ENCODE measurements at places on chromosomes 7 and 10.
A peak's percentile ranks its signal among the peaks of the same experiment; 100 is the strongest.

GRCh38 chr7:112121318-112121717, 84.9 kb downstream of the DOCK4 start:
- no peak for DNase-seq

DNA sequence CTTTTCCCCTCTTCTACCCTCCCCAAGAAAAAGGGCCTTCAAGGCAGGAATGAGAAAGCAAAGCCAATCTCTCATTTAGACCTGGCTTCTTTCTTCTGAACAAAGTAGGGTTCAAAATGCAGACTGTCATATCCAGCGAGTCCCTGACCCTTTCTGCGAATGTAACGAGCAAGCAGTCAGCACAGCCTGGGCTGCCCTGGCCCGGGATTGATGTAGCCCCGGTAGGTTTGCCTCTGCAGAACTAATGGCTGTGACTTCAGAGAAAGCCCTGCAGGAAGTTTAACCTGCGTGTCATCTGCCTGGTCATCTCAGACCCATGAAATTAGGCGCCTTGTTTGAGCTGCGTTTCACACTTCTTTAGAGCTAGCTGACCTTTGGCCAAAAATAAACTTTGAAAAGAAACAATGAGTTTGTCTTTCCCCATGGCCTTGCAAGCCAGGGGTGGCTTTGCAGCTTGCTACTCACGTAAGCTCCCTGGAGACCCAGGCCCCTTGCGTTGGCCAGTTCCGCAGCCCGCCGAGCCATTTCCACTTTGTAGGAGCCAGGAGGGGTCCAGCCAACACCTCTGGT, 36.4 kb downstream of the HABP2 start:
- no peak for DNase-seq

- peak; percentile 44 for DNase-seq
Measured at GRCh38 chr7:93044147-93044810, 73.5 kb downstream of the SAMD9 start.

DNA sequence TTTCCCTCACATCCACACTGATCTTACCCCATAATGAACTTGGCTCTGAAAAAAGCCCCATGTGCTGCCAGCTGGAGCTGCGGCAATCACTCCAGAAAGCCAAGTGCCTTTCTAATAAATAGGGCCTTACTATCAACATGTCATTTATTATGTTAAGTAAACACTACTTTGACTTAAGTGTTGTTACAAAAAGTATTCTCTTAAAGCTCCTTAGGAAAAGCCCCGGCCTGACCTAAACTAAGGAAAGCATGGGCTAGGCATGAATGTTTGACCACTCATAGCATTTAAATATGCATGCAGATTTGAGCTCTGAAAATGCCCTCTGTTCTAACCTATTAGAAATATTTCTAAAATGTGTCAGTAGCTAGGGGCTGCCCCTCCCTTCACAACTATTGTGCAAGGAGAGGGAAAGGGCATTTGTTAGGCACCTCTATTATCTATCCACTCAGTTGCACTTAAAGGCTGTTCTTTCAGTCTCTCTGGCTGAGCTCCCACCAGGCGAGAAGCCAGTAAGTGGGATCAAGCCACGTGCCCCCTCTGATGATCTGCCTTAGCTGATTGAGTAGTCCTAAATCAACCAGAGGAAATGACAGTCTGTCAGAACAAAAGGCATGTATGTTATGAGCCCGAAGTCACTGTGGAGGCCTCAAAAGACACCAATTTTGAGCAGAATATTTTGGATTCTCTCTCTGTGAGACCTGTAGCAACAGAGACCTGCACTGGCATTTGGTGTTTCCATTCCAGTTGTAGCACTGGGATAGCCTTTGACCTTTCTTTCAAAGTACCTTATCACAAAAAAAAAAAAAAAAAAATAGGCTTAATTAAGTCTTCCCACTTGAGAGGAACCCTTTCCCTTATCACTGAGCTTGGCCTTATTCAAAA, 77.1 kb downstream of the ITGB8 start:
- peak; percentile 10 for DNase-seq

DNA sequence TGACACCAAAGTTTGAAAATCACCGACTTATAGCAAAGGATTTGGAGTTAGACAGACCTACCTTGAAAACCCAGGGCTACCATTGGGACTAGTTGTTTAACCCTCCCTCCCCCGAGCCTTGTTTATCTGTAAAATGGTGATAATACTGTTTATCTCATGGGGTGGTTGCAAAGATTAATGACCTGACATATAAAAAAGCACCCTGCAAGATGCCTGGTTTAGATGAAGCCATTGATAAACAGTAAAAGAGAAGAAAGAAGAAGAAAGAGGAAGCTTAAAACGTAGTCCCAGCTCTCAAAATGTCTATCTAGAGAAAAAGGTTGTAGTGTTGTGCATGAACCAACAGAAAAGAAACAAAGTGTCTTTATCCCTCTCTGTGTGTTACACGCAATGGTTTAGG, 145.7 kb downstream of the FGFR2 start:
- no peak for DNase-seq

- DNase-seq = no peak
Measured at GRCh38 chr10:44930904-44931620, 19.9 kb downstream of the TMEM72 start.

GRCh38 chr7:30445770-30446169, 32.8 kb downstream of the NOD1 start:
- peak; percentile 60 for DNase-seq

- DNase-seq = no peak
Measured at GRCh38 chr10:32189400-32190084, 133.3 kb upstream of the KIF5B start.

DNA sequence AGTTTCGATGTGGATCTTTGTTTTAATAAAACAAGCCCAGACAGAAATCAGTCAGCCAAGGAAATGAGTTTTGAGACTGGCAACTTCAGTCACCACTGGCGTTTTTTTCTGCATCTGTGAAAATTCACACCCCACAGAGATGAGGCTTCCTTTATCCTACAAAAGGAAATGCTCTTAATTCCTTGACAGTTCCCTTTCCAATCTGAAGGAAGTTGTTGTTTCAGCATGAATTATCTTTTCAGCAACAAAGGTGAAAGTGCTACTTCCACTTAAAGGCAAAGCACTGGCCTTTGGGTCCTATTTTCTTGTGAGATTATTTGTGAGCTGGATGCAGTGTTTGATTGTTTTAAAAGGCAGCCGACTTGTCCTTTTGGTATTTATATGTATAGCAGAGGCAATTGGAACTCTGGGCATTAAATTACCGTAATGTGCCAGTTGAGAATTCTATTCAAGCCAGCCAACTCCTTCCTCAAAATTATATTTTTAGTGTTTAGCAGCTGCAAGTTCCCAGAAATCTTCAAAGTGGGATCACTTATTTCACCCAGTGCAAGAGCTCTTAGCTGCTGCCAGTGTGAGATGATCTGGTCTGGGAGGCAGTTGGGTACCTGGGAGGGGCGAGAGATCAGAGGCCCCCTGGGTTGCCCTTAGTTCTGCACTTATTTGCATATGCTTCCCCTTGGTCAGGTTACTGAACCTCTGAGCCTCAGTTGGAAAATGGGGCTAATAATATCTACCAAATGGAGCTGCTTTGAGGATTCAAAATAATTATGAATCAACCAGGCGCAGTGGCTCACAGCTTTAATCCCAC, 427.1 kb downstream of the GALNT17 start:
- no peak for DNase-seq

GRCh38 chr10:26335574-26336093, 102.5 kb upstream of the APBB1IP start:
- DNase-seq = no peak

DNA sequence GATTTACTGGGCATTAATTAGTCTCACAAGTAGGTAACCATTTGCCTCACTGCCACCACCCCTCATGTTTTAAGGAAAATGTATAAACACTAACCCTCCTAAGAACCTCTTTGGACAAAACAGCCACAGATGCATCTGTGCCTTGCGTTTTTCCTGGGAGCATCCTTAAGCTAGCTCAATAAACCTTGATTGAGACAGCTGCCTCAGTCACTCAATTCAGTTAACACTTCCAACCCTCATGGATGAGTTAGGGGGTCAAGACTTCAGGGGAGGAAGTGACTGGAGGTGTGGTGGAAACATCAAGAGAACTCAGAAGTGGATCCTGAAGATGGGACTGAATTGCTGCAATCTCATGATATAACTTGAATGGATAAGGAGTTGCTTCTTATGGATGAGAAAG, 31.5 kb downstream of the CUL2 start:
- no peak for DNase-seq

DNA sequence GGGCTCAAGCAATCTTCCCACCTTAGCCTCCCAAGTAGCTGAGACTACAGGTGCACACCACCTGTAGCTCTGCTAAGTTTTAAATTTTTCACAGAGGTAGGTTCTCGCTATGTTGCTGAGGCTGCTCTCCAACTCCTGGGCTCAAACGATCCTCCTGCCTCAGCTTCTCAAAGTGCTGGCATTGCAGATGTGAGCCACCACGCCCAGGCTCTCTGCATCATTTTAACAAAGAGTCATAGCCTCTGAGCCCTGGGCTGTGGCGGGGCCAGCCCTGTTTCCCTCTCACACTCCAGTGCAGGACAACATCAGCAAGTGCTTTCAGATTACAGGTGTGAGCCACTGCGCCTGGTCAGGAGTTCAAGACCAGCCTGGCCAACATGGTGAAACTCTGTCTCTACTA, 102.5 kb downstream of the COL26A1 start:
- no peak for DNase-seq

GRCh38 chr7:49611951-49612350, 161.5 kb upstream of the VWC2 start:
- no peak for DNase-seq

DNA sequence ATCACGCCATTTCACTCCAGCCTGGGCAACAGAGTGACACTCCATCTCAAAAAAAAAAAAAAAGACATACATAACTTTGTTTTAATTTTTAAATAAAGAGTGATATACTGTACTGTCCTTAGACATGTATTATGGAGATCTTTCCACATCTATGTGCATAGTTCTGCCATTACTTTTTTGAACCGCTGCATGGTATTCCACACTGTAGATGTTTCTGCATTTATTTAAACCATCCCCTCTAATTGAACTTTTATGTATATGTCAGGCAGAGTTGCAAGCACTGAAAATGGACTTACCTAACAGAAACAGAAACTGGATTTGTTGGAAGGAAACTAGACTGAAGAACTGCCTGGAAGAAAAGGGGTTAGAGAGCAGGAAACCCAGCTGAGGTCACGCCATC, 8.5 kb upstream of the ARHGAP19 start:
- no peak for DNase-seq

DNA sequence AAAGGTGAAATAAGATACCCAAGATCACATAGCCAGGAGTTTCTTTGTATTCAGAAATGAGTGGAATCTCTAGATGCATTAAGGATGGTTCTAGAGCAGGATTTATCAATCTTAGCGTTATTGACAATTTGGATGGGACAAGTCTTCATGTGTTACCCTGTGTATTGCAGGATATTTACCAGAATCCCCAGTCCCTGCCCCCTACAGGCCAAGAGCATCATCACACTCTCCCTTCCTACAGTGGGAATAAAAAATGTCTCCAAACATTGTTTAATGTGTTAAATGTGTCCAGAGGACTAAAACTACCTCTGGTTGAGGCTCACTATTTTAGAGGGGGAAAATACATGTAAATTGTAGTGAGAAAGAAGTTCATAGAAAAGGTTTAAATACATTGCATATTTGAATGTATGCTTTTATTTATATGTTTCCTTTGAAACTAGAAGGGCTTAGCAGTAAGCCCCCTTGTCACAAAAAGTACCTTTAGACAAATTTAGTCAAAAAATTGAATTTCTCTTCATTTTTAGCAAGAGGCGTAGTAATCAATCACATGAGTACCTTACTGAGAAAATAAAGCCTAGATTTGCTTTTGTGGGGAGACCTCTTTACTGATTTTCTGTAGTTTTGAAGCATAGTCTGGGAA, 141.2 kb downstream of the MLLT10 start:
- no peak for DNase-seq

DNA sequence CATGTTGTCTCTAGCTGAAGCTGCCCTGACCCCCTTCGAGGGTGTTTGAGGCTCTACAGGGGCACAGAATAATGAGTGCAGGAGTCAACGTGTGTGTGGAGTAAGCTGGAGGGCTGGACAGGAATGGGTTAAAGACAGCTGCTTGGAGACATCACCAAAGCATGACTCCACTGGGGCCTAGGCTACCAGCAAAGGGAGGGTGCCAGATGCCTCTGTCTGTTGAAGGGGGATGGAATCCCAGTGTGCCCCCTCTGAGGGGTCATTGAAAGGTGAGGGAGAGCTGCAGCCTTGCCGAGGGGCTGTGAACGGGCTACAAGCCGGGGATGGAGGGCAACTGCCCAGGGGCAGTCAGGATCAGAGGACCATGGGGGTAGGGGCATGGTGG, 51.7 kb upstream of the PODXL start:
- DNase-seq = no peak

Data from GM04504 (cell line).